NCI-H2029 treated with DMSO at 0.1 percent for 48 hours (cell line): ENCODE measurements at places on chromosomes 4 and X.
A peak's percentile ranks its signal among the peaks of the same experiment; 100 is the strongest.

- DNase-seq = no peak
Measured at GRCh38 chr4:1583051-1583785, 100.9 kb downstream of the FAM53A start.

GRCh38 chr4:147492761-147493160, 11.9 kb downstream of the EDNRA start:
- no peak for DNase-seq

GRCh38 chr4:55854129-55854528, 681 bp downstream of the EXOC1 start:
- no peak for DNase-seq

DNA sequence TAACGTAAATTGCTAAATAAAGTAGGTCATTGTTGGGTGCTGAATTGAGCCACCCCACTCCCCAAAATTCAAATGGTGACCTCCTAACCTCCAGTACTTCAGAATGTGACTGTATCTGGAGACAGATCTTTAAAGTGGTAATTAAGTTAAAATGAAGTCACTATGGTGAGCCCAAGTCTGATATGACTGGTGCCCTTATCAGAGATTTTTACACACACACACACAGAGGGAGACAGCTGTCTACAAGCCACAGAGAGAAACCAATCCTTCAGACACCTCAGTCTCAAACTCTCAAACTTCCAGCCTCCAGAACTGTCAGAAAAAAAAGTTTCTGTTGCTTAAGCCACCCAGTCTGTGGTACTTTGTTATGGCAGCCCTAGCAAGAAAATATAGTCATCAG, 879.2 kb upstream of the INTU start:
- no peak for DNase-seq

GRCh38 chr4:83074086-83074704, 39.2 kb downstream of the COPS4 start:
- peak; percentile 69 for DNase-seq

GRCh38 chr4:20580907-20581306, 119.4 kb upstream of the PACRGL start:
- no peak for DNase-seq

DNA sequence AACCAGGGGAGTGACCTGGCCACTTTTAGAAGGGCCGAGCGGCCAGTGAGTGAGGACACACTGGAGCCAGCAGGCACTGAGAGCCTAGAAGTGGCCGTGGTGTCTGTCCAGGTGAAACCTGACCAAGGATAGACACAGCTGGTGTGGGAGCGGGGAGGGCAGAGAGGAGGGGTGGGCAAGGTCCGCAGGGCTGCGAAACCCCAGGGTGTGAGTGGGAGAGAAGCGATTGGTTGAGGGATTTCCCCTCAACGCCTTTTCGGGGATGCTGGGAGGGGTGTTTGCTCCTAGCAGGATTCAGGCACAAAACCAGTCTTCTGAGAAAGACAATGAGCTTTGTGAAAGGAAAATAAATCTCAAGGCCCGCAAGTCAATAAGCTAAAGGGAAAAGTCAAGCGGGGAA, 33.2 kb upstream of the ARSD start:
- DNase-seq = no peak

DNA sequence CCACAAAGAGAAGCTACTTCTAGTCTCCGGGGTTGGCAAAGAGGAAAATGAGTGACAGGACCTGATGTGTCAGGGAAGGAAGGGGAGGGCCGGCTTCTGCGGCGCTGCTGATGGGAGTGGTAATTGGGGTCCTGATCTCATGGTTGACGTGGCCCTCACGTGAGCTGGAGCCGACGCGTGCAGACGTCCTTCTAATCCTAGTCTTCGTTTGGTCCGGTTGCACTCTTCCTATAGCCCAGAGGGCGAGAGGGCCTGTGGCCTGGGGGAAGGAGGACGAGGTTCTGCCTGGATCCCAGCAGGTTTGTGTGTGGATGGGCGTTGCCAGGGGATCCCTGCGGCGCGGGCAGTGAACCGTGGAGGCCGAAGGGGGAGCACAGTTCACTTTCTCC, at the start of gene ARMCX1:
TSS of gene ARMCX1 (plus strand) at position 186 of the 389 bp plus-strand sequence. CDS start 2,384 bp downstream, outside the sequence.
- no peak for DNase-seq

GRCh38 chr4:8731364-8731763, 138.8 kb downstream of the CPZ start:
- DNase-seq = no peak

GRCh38 chr4:2843263-2843940, at the start of gene ADD1:
TSS of gene ADD1 (plus strand) at chr4:2843844. CDS start at chr4:2875916, 32,072 bp downstream.
- no peak for DNase-seq

- DNase-seq = no peak
Measured at GRCh38 chr4:94284889-94285288, 57.7 kb downstream of the HPGDS start.

DNA sequence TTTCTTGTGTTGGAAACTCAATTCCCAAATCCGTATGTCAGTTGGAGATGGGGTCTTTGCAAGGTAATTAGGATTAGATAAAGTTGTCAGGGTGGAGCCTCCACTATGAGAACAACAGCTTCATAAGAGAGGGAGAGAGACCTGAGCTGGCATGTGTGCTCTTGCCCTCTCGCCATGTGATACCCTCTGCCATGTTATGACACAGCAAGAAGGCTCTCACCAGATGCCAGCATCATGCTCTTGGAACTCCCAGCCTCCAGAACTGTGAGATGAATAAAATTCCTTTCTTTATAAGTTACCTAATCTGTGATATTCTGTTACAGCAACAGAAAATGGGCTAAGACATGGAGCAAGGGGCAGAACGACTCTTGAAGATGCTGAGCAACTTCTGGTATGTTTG, 201.9 kb upstream of the BOD1L1 start:
- no peak for DNase-seq

- no peak for DNase-seq
Measured at GRCh38 chrX:97050392-97050791, 166.7 kb downstream of the RPA4 start.

- DNase-seq = no peak
Measured at GRCh38 chr4:109302361-109303139, at the start of gene COL25A1. TSS of gene COL25A1 (minus strand) at chr4:109302658.

- no peak for DNase-seq
Measured at GRCh38 chr4:26701786-26702227, 117.9 kb downstream of the TBC1D19 start.

DNA sequence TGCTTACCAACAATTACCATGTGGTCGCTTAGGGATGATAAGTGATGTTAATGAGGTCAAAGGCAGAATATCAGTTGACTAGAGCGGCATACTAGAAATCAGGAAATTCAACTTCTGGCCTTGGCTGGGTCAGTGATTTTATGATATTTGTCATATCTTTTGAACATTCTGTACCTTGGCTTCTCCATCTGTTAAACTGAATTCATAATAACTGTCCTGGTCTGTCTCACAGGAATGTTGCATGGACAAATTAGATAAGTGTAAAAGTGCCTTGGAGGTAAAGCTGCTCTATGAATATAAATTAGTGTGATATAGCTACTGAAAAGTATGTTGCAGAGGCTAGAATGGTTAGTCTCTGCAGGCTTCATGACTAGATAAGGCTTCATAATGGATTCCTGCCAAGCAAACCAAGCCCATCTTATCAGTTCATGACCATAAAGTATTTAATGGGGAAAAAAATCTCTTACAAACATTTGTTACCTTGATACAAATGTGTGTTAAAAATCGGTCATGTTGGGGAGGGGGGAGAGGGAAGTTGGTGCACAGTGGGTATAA, 104.6 kb upstream of the BMPR1B start:
- no peak for DNase-seq

- no peak for DNase-seq
Measured at GRCh38 chrX:27987862-27988646, 6.8 kb upstream of the DCAF8L1 start.

- no peak for DNase-seq
Measured at GRCh38 chr4:99629962-99630554, 27.6 kb downstream of the C4orf54 start.

GRCh38 chr4:185242749-185243533, 33.5 kb downstream of the SNX25 start:
- DNase-seq = no peak

DNA sequence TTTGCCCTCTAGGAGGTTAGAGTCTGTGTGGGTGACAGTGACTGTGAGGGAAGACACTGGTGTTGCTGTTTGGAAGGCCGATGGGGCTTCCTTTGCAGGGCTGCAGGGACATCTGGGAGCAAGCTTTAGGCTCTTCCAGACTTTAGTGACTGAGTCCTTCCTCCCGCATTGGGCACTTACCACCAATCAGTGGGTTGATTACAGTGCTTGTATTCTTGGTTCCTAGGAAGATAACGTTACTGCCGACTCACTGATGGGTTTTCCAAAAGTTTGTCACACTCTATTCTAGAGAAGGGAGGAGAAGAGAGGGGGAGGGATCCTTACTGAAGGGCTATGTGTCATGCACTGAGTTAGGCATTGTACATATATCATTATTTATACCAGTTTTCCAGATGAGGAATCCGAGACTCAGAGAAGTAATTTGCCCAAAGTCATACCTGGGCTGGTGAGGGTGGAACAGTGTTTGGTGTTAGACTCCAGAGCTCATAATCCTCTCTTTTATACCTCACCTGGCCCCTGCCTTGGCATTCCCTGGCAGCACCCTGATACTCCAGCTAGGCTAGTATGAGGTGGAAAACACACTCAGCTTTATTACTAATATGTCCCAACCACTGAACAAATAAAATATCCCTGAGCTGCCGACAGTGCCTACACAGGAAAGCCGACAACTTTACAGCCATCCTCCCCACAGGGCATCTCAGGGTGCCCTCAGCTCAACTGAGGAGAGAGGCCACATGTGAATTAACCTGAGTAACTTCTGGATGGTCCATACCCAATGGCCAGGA, 3.8 kb downstream of the CHST7 start:
- DNase-seq = no peak

GRCh38 chr4:107618656-107619055, 101.4 kb downstream of the PAPSS1 start:
- no peak for DNase-seq

GRCh38 chr4:11480683-11481082, 52.0 kb upstream of the HS3ST1 start:
- no peak for DNase-seq

GRCh38 chrX:114390251-114390796, 193.6 kb upstream of the HTR2C start:
- DNase-seq = no peak

DNA sequence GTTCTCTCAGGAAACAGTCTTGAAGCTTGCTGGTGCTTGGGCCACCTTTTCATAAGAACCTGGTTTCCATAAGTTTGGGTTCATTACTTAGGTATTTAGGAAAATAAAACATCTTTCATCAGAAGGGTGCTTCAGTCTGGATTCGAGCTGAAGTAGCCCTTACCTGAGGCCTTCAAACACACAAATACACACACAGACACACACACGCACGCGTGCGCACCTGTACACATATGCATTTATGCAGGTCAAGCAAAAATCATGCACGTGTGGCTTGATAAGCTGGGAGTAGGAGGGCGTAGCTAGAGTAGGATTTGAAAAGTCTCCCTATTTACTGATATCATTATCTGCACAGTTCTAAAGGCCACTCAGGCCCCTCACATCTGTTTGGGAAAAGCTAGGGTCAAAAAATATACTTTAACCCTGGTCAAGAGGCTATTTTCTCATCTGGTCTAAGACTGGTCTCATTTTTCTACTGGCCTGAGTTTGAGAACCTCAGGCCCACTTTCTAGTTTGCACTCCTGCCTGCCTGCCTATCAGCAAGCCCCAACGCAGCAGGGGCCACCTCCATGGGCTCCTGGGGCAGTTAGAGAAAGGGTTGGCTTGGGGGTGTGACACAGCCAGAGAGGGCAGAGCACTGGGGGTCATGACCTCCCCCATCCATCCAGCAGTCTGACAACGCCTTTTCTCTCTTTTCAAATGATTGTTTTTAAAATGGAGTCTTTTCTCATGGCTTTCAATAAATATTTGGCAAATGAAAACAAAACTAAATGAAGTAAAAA, 64.3 kb downstream of the RASL11B start:
- no peak for DNase-seq

- no peak for DNase-seq
Measured at GRCh38 chr4:17718471-17718870, 63.0 kb downstream of the FAM184B start.

DNA sequence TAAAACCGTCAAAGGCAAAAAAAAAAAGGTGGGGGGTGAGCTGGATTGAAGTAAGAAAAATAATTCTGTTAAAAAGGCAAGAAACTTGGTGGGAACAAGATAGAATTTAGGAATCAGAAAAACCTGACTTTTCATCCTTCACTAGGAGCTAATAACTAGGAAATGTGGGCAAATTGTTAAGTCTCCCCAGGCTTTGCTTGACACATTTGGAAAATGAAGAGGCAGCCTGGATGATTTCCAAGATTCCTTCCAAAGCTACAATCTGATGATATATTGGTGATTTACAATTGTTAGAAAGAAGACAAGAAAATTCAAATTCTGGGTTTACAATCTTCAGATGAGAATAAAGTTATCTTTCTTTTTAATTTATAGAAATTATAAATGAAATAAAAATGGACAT, 1062.5 kb downstream of the ADGRL3 start:
- no peak for DNase-seq

DNA sequence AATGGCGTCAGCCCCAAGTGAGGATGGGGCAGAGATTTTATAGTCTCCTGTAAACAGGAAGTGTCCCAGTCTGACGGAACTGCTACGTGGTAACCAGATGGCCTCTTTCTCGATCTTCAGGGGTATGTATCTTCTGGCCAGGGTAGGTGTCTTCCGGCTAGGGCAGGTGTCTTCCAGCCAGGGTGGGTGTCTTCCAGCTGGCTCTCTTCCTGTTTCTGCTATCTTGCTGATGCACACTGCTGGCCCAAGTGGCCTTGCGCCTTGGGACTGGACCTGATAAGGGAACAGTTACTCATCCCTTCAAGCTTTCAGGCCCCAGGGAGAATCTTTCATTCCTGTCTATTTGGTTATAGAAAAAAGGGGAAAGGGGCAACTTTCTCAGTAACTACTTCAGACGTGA, 178.7 kb upstream of the MAGEE2 start:
- DNase-seq = no peak

GRCh38 chr4:159487284-159487747, 384.4 kb downstream of the RAPGEF2 start:
- DNase-seq = peak; percentile 40

- DNase-seq = no peak
Measured at GRCh38 chr4:125397226-125397625, 82.5 kb downstream of the FAT4 start.

GRCh38 chrX:37993176-37993575, 13.2 kb upstream of the SYTL5 start:
- no peak for DNase-seq

DNA sequence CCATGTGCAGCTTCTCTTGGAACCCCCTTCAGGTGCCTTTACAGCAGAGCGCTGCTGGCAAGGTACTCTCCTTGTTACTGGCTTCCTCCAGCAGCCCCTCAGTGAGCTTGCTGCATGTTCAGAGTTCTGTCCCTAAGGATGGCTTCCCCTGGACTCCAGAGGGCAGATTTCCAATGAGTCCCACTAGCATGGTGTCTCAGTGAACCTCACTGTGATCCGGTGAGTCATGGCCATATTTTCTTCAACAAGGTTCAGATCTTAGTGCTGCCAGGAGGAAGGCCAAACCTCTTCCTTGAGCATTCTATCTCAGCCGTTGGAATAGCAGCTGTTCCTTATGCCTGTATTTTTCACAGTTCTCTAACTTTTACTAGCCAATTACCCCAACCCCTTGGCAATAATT, 98.8 kb downstream of the CASK start:
- no peak for DNase-seq
